Endothelial cell (in vitro differentiated cells): ENCODE measurements at places on chromosomes 6 and 20. TPM values are rescaled to one million over a fixed set of nuclear protein-coding genes. Genes with fewer than 3 reads are reported as not detected.

ARG1 gene
- not detected for total RNA-seq

KHDC1L gene
- total RNA-seq, result not detected

EMILIN3 gene
- total RNA-seq, result 0.28 TPM

HINT3 gene
- 12.3 TPM for total RNA-seq

CCM2L gene
- total RNA-seq, result 27.2 TPM

EPPIN gene
- total RNA-seq, result not detected

MAP7 gene
- 1.3 TPM for total RNA-seq

RAB44 gene
- not detected for total RNA-seq

DNA sequence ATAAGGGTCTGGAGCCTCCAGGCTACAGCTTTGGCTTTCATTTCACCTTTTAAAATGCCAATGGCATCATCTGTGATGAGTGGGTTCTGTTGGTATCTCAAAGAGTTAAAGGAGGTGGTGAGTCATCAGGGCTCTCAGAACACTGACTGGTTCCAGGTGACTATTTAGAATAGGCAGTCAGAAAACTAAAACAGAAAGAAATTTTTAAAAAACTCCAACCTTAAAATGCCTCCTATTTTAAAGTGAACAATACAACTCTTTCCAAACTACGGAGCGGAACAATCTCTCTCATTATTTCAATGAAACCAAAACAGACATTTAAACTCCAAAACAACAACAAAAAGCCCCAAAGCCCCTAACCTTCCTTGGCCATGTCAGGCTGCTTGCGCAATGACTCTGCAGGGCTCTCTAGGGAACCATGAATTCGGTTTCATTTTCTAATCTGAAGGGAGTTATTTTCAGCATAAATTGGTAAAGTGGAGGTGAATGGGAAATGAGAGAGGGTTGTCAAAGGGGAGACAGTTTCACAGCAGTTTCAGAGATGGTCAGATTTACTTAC is 194.9 kb downstream of the KIF6 start:
- H3K27ac ChIP-seq, result no peak overlapping the region
- DNase-seq, result no peak
- peaks cover 10% of the 10 kb centered on the region for H3K36me3 ChIP-seq
- peaks cover 3% of the 10 kb centered on the region for H3K27me3 ChIP-seq
- H3K4me3 ChIP-seq, result no peak overlapping the region

DNA sequence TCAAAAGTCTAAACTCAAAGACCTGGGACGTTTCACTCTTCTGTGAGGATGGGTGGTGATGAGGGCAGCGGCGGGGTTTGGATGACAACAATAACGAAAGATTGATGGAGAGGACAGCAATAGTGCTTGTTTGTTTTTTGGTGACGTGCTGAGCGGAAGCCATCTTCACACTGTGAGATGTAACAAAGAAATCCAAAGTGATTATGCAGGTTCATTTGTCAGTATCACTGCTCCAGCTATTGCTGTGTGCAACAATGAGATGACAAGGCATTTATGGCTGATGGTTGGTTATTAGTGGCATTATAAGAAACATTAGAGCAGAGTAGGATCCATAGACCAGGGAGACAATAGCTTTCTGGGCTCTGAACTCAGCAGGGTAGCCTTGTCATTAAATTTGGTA is 306.7 kb downstream of the RNF144B start:
- no peaks in the 10 kb centered on the region for H3K27me3 ChIP-seq
- H3K27ac ChIP-seq, result no peak overlapping the region
- H3K4me1 ChIP-seq, result no peaks in the 10 kb centered on the region
- H3K36me3 ChIP-seq, result no peaks in the 10 kb centered on the region

DNA sequence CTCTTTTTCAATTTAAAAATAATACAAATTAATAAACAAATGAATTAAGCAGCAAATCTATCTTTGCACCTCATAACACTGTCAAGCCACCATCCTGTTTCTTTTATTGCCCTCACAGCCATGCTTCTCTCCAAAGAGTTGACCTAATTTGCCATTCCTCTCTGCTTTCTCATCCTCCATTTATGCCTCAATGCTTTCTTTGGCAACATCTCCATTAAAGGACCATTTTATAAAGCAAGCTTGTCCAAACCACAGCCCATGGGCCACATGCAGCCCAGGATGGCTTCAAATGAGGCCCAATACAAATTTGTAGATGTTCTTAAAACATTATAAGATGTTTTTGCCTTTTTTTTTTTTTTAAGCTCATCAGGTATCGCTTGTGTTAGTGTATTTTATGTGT is 26.4 kb upstream of the MEI4 start:
- H3K27me3 ChIP-seq, result peaks cover 2% of the 10 kb centered on the region
- no peaks in the 10 kb centered on the region for H3K36me3 ChIP-seq
- DNase-seq, result no peak
- H3K4me3 ChIP-seq, result no peak overlapping the region
- no peak overlapping the region for H3K27ac ChIP-seq
- H3K4me1 ChIP-seq, result no peaks in the 10 kb centered on the region

- no peak for DNase-seq
- no peak overlapping the region for H3K27ac ChIP-seq
- peaks cover 7% of the 10 kb centered on the region for H3K27me3 ChIP-seq
- no peaks in the 10 kb centered on the region for H3K4me1 ChIP-seq
- H3K36me3 ChIP-seq, result no peaks in the 10 kb centered on the region
Observed at GRCh38 chr6:137286916-137287315, 67.7 kb upstream of the IFNGR1 start.

DNA sequence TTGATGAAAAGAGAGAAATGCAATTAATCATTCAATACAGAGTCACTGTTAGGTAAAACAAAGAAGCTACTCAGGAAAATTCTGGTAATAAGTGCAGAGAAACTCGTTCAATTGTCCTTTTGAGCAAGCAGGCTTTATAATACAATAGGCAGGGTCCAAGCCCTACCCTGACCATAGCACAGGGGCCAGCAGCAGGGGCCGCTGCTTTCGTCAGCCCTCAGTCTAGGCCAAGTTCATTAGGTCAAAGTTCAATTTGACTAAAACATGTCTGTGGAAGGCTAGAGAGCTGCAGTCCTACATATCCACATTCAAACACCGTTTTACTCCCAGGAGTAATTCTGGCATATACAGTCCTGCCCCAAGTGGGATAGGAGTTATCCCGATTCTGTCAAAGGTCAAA is 94.6 kb downstream of the BCAS1 start:
- no peak overlapping the region for H3K27ac ChIP-seq
- no peak for DNase-seq
- H3K4me1 ChIP-seq, result no peaks in the 10 kb centered on the region

DNA sequence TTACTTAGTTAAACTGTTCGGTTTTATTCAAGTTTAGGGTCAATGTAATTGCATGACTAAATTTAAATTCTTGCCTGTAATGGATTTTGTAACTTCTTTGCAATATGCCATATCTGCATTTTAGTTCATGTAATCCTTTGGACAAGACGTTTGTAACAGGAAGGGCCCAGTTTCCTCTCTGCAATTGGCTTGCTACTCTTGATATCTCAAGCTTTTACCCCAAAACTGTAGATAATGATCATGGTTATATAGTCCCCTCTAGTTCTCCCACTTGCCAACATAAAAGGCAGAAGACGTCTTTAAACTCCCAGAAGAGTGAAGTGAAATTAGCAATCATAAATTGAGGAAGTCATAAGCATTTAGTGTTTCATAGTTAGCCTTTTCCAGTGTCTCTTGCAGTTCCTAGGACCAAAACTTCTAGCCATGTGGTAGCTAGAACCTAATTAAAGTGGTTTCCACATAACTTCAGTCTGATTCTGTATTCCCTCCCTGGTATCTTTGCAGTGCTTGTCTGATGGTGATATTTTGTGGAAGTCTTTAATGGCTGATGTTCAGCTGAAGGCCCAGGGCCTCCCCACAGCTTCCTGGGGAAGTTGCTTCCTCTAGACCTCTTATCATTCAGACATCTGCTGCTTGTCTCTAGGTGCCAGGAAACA is 117.8 kb upstream of the SUPT3H start:
- peak overlapping the region; percentile 96 for H3K27ac ChIP-seq
- no peak for DNase-seq
- peaks cover 3% of the 10 kb centered on the region for H3K27me3 ChIP-seq
- H3K4me1 ChIP-seq, result peaks cover 47% of the 10 kb centered on the region

DNA sequence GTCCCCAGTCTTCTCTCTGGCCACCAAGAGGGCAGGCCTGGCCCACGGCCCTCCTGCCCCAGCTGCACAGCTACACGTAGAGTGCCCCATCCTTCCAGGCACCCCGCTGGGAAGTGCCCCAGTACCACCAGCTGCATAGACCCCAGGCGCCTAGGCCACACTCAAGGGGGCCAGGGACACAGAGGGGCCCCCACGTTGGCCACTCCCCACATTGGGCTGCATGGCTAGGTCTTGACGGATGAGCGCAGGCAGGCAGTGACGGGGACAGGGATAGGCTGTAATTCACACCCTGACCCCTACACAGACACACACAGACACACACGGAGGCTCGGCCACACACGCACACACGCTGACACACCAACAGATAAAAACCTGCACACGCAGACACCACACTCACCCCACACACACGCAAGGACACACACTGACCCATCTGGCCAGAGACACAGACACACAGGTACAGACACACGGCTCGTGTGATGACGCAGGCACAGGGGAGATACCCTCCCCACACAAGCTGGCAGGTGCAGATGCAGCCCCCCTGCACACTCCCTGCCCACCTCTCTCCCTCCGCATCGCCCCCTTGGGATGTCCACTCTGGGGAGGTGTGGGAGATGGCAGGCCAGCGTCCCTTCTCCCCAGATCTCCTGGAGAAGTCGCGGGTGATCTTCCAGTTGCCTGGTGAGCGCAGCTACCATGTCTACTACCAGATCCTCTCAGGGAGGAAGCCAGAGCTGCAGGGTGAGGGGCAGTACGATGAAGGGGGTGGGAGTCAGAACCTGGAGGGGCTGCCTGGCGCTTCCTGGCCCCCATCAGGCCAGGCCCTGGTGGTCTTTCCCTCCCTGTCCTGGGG is 30.0 kb downstream of the MYH7B start:
- peak overlapping the region; percentile 88 for H3K27ac ChIP-seq
- H3K27me3 ChIP-seq, result peaks cover 14% of the 10 kb centered on the region
- peak overlapping the region; percentile 37 for H3K4me3 ChIP-seq
- H3K4me1 ChIP-seq, result peaks cover 23% of the 10 kb centered on the region
- peaks cover 7% of the 10 kb centered on the region for H3K36me3 ChIP-seq
- DNase-seq, result no peak

- H3K4me1 ChIP-seq, result peaks cover 16% of the 10 kb centered on the region
- DNase-seq, result peak; percentile 45
- H3K4me3 ChIP-seq, result no peak overlapping the region
- no peaks in the 10 kb centered on the region for H3K27me3 ChIP-seq
Observed at GRCh38 chr6:110528101-110528929, 51.9 kb upstream of the SLC22A16 start.

DNA sequence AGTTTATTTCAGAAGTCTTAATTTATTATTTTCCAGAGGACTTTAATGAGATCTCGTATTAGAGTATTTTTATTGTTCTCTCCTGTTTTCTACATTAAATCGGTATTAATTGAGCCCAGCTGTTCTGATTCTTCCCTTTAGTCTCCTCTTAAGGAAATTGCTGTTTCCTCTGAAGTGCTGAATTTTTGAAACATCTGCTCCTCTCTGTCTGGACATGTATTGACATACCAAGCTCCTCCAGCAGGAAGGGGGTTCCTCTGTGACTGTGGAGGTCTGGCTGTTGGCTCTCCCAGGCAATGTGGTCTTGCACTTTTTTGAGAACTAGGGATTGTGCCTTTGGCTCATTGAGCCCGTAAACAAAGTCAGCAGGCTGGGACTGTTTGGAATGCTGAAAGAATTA is 74.9 kb downstream of the MAP3K4 start:
- DNase-seq, result no peak
- H3K4me3 ChIP-seq, result no peak overlapping the region
- H3K27ac ChIP-seq, result peak overlapping the region; percentile 9
- H3K27me3 ChIP-seq, result peaks cover 3% of the 10 kb centered on the region
- peaks cover 4% of the 10 kb centered on the region for H3K4me1 ChIP-seq
- peaks cover 9% of the 10 kb centered on the region for H3K36me3 ChIP-seq

- H3K36me3 ChIP-seq, result peaks cover 31% of the 10 kb centered on the region
- H3K27ac ChIP-seq, result no peak overlapping the region
- H3K4me1 ChIP-seq, result peaks cover 8% of the 10 kb centered on the region
- peaks cover 1% of the 10 kb centered on the region for H3K27me3 ChIP-seq
Observed at GRCh38 chr20:36820928-36821327, 47.4 kb upstream of the DSN1 start.

GRCh38 chr6:113881478-113881980 is 24.4 kb downstream of the MARCKS start:
- H3K36me3 ChIP-seq, result no peaks in the 10 kb centered on the region
- peaks cover 49% of the 10 kb centered on the region for H3K4me1 ChIP-seq
- peaks cover 2% of the 10 kb centered on the region for H3K27me3 ChIP-seq
- peak overlapping the region; percentile 39 for H3K27ac ChIP-seq
- no peak for DNase-seq

DNA sequence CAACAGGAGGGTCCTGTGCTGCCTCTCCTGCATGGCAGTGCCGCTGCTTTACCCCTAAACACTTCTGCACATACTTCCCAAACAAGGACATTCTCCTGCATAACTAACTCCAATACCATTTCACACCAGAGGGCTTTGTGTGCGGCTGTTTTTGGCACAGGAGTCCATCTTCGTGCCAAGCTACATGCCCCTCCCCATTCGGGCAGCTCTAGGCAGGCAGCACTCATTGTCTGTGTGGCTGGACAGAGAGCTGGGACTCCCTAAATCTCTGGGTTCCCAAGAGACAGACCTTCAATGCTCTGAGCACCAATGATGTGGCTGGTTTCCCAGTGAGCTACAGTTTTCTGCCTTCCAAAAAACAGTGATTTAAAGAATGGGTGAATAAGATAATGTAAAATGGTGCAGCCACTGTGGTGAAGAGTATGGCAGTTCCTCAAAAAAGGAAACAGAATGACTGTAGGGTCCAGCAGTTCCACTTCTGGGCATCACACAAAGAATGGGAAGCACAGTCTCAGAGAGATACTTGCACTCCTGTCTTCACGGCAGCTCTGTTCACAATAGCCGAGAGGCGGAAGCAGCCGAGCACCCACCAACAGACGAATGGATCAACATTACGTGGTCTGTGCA is 80.3 kb upstream of the DUSP22 start:
- DNase-seq, result no peak
- H3K4me1 ChIP-seq, result no peaks in the 10 kb centered on the region
- no peak overlapping the region for H3K4me3 ChIP-seq
- H3K27ac ChIP-seq, result no peak overlapping the region

- no peak for DNase-seq
- peaks cover 10% of the 10 kb centered on the region for H3K36me3 ChIP-seq
- H3K27me3 ChIP-seq, result peaks cover 24% of the 10 kb centered on the region
- no peak overlapping the region for H3K27ac ChIP-seq
- peaks cover 5% of the 10 kb centered on the region for H3K4me1 ChIP-seq
Observed at GRCh38 chr20:2816583-2817340, 598 bp downstream of the TMEM239 start.

GRCh38 chr6:159466926-159467325 is 226.1 kb downstream of the SOD2 start:
- H3K36me3 ChIP-seq, result peaks cover 6% of the 10 kb centered on the region
- no peak for DNase-seq
- peak overlapping the region; percentile 61 for H3K27ac ChIP-seq
- no peaks in the 10 kb centered on the region for H3K27me3 ChIP-seq
- H3K4me3 ChIP-seq, result no peak overlapping the region
- peaks cover 5% of the 10 kb centered on the region for H3K4me1 ChIP-seq

GRCh38 chr6:133817460-133818047 is 71.4 kb upstream of the TCF21 start:
- no peaks in the 10 kb centered on the region for H3K4me1 ChIP-seq
- peak; percentile 61 for DNase-seq
- no peaks in the 10 kb centered on the region for H3K36me3 ChIP-seq
- no peak overlapping the region for H3K4me3 ChIP-seq
- no peak overlapping the region for H3K27ac ChIP-seq

- peaks cover 4% of the 10 kb centered on the region for H3K4me1 ChIP-seq
- H3K27ac ChIP-seq, result no peak overlapping the region
- H3K4me3 ChIP-seq, result no peak overlapping the region
- no peak for DNase-seq
Observed at GRCh38 chr20:40563296-40563950, 125.6 kb downstream of the MAFB start.

- peaks cover 18% of the 10 kb centered on the region for H3K4me1 ChIP-seq
- peak overlapping the region; percentile 87 for H3K27ac ChIP-seq
- H3K36me3 ChIP-seq, result peaks cover 18% of the 10 kb centered on the region
- DNase-seq, result no peak
Observed at GRCh38 chr20:62303340-62304226, 786 bp downstream of the ADRM1 start.
